ENCODE measurements at places on chromosomes 2 and 18.

DNA sequence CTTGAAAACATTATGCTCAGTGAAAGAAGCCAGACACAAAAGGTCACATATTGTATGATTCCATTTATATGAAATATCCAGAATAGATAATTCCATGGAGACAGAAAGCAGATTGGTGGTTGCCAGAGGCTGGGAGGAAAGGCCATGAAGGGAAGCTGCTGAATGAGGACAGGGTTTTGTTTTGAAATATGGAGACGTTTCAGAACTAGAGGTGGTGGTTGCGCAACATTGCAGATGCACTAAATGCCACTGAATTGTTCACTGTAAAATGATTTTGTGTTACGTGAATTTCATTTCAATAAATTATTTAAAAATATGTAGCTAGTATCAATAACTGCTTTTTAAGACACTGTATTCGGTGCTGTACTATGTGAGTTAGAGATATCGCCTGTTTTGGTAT is 101.7 kb upstream of the ZNF236 start:
- DNase-seq, result no peak

GRCh38 chr2:202038471-202039277 is 5.0 kb downstream of the FZD7 start:
- no peak for DNase-seq

- no peak for DNase-seq
These were observed 134.0 kb downstream of the SEPTIN10 start for GRCh38 chr2:109479804-109480203.

GRCh38 chr2:2791031-2791430 is 460.0 kb upstream of the MYT1L start:
- DNase-seq, result no peak

- DNase-seq, result no peak
These were observed 258.4 kb downstream of the BCL11A start for GRCh38 chr2:60294901-60295635.

DNA sequence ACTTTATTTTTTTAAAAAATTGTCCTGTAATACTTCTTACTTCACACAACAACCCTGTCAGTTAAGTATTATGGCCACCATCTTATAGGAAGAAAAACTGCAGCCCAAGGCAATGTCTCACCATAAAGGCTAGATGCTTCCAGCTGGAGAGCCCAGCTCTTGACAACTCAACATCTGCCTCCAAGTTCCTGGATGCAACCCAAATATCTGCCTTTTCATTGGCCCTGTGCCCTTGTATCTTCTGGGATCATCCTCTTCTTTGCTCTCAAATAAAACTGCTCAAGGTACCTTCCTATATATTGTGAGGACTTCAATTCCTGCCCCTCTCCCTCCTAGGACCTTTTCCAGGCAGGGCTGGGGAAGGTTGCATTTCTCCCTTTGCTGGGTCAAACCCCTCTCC is 69.5 kb downstream of the BIN1 start:
- DNase-seq, result no peak

DNA sequence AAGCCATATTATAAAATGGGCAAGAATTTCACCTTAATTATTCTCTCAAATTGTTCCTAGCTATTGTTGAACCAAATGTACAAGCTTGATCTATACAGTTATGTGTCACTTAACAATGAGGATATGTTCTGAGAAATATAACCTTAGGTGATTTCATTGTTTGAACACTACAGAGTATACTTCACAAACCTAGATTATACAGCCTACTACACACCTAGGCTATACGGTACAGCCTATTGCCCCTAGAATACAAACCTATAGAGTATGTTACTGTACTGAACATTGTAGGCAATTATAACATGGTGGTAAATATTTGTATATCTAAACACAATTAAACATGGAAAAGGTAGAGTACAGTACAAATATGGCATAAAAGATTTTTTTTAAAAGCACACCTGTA is 42.9 kb upstream of the MMADHC start:
- no peak for DNase-seq

DNA sequence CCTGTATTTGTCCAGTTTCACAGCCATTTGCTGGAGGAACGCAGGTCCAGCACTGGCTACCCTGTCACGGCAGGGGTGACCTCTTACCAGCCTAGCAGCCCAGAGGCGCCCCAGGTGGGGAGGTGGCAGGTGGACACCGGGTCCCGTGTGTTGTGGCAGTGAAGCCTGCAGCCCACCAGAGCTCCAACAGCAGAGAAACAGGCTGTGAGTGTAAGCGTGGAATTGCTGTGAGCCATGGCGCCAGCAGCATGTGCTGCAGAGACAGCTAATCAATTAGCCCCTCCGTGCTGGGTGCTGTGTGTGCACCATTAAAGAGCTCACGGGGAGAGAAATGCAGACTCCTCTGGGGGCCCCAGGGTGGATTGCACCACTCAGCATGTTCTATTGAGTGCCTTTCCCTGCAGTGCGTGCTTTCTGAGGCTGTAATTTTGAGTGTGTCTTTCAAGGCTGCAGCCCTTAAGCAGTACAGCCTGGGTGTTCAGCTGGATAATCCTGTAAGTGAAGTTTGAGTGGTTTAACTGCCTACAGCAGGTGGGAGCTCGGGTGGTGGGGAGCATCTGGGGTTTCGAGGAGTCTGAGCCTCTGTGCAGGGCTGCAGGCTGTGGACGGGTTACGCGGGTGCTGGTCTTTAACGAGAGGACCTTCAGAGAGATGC is 15.9 kb downstream of the RTP5 start:
- DNase-seq, result no peak

GRCh38 chr18:25326361-25326952 is 25.5 kb downstream of the ZNF521 start:
- no peak for DNase-seq

- DNase-seq, result no peak
These were observed 373.6 kb downstream of the CDH7 start for GRCh38 chr18:66124394-66124793.

DNA sequence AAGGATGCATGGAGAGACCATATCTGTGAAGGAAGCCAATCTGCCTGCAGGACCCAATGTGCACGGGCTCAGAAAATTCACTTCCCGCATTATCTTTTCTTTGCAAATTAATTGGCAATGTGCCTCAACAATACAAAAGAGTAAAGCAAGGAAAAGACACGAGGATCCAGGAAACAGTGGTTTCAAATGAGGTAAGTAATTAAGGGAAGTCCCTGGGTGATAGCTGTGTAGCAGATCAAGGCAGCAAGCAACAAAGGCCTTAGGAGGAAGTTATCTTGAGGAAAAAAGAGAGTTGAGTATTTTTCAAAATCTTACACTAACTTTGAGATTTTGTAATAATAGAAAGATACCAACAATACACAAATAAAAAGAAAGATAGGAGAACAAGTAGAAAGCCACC is 44.3 kb upstream of the TGIF1 start:
- no peak for DNase-seq

DNA sequence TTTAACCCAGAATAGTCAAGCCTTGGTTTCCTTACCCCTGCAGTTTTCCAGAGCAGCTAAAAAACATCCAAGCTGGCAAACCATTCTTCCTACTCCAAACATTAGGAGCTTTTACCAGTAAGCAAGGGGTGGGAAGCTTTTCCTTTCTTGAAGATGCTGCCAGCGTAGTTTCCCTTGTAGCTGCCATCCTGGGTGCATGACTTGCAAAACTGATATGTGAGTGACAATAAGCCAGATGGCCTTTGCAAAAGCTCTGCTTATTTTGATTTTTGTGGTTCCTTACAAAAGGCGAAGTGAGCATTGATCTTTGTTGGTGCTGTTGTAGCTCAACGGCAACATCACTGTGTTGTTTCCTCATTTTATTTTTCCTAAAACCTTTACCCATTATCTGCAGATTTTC is 138.8 kb downstream of the WDSUB1 start:
- no peak for DNase-seq

DNA sequence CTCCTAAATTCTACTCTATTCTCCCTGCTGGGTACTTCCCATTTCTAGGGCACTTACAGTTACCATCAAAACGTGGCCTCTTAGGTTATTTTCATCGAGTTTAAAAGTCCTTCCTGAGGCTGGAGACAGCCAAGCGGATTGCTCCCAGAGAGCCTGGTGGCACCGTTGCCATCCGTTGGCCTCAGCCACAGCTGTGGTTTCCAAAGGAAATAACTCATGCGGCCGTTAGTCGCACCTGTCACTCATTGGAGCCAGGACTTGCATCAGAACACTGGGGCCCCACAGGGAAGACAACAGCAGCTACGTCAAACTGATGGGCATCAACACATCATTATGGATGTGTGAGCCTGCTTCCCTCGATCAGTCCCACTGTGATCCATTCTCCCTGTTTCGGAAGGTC is 453.4 kb downstream of the BCL11A start:
- no peak for DNase-seq

DNA sequence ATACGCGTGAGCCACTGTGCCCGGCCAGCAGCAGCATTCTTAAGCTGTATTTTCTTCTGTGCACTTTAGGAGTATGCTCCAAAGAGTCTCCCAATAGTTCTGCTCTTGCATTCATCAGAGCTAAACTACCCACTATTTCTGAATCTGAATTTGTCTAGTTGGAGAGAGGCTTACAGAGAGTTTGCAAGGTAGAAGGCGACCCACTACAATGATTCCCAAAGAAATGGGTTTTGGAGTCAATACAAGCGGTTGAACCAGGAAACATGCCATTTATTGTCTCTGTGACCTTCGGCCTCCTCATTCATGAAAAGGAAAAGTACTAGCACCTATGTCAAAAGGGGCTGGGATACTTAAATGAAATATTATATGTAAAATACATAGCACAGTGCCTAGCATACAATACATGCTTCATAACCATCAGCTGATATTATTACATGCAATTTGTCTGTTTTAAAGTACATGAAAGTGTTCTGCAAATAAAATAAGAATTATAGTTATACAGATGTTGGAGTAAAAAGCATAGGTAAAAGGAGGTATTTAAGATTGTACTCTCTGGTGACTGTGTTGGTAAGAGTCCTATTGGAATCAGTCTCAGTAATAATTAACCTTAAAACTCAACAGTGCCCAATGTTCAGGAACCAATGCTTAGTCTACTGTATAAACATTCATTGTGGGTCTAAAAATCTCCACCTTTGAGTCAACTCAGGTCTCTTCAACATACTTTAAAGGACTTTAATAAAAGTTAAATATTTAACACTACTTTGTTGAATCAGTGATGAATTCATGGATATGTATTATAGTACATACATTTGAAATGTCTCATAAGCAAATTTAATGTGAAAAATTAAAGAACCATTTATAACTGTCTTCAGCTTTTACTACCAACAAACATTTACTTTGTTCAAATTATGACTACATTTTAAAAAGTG is 89.8 kb upstream of the GRB14 start:
- no peak for DNase-seq

GRCh38 chr2:221235941-221236340 is 336.2 kb downstream of the EPHA4 start:
- DNase-seq, result no peak

- DNase-seq, result peak; percentile 26
These were observed 5.0 kb downstream of the TFPI start for GRCh38 chr2:187549193-187549592.

- no peak for DNase-seq
These were observed 101.2 kb downstream of the NEB start for GRCh38 chr2:151632993-151633565.

GRCh38 chr2:121529439-121530211 is 1.1 kb upstream of the RNU4ATAC start:
- DNase-seq, result peak; percentile 7

DNA sequence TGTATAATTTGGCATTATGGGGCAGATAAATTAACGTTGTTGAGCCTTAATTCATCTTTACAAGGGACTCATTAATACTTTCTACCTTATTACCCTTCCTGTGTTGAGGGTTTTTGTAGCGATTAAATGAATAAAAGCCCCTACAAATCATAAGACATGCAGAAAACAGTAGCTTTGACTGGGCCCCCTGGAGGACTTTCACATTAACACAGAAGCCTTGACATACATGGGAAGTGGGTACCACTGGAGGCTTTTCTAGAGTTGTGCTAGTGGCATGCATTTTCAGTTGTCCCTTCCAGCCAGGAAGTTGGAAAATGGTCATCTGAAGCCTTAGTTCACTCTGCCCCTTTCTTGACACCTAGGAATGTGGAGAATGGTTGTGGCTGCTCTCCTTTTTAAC is 30.2 kb downstream of the MTA3 start:
- no peak for DNase-seq

DNA sequence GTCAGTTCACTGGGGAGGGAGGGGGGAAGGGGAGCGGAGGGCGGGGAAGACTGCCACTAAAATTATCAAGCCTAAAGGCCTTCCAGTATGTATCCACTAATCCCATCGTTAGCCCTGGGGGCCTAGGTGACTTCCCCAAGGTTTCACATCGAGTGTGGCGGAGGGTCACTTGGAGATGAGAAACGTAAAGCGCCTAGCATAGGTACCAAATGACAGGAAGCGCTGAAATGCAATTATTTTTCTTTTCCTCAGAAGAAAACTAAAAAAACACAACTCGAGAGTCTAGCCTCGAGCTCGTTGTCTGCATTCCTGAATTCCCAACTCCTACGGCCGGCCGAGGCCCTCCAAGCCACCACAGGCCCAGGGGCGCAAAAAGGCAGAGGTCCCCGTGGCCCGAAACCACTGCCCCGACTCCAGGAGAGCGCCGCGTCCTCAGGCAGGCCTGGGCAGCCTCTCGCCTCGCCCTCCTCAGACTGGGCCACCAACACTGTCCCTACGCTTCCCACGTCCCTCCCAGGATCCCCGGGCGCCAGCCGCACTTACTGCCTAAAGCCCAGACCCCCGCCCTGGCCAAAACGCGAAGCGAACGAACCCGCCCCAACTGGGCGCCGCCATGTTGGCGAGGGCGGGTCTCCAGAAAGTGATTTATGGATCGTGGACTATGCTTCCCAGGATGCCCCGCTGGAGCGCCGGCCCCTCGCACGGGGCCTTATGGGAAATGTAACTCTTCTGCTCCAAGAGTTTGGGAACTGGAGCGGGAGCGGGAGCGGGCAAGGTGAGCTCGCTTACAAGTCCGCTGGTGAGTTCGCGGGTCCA is at the start of gene USP40:
USP40 (minus strand) TSS at position 642 of the 816 bp plus-strand sequence. CDS start 1,228 bp downstream, outside the sequence.
- DNase-seq, result no peak

- DNase-seq, result no peak
These were observed 103.6 kb upstream of the TMEM200C start for GRCh38 chr18:5998907-5999306.

DNA sequence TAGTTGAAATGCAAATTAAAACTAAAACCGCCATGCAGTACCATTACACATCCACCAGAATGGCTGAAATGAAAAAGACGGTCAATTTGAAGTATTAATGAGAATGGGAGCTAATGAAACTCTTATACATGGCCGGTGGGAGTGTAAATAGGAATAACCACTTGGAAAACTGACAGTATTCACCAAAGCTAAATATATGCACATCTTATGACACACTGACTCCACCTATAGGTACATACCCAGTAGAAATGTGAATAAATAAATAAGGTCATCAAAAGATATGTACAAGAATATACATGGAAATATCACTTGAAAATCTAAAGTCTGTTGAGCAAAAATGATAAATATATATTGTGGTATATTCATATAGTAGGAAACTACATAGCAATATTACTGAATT is 57.7 kb downstream of the CWC22 start:
- no peak for DNase-seq

- no peak for DNase-seq
These were observed 510.8 kb downstream of the TRIB2 start for GRCh38 chr2:13227578-13227977.

Data from SW 1271 (cell line).